ENCODE measurements at places on chromosomes 12 and 14. TPM values are rescaled to one million over a fixed set of nuclear protein-coding genes. Genes with fewer than 3 reads are reported as not detected.

Gene FAIM2
- total RNA-seq = 2.9 TPM

GRCh38 chr12:131140069-131140435 is 186.3 kb downstream of the ADGRD1 start:
- no peak for DNase-seq

GRCh38 chr12:132430838-132431774 is 58.8 kb upstream of the FBRSL1 start:
- DNase-seq = no peak

- DNase-seq = no peak
Measured at GRCh38 chr12:125773033-125773640, 707.9 kb downstream of the AACS start.

DNA sequence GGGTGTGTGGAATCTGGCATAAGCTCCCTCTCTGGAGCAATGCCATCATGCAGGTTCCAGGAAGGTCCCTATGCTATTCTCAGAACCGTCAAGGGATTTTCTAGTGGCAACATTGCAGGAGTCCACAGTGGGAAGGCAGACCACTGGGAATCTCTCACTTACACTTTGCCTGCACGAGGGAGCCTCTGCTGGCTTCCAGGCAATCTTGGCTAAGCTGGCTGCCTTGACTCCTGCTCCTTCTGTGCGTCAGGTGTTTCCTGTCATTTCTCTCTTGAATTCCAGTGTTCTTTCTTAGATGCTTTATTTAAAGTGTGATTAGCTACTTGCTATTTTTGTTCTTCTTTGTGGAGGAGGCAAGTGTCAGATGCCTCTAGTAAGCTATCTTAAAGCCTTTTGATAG is 414.0 kb upstream of the ATP2B1 start:
- no peak for DNase-seq

- no peak for DNase-seq
Measured at GRCh38 chr12:125674554-125675338, 609.5 kb downstream of the AACS start.

- DNase-seq = no peak
Measured at GRCh38 chr12:117339104-117339503, 22.3 kb downstream of the NOS1 start.
